ENCODE measurements at places on chromosomes 3 and 15.

DNA sequence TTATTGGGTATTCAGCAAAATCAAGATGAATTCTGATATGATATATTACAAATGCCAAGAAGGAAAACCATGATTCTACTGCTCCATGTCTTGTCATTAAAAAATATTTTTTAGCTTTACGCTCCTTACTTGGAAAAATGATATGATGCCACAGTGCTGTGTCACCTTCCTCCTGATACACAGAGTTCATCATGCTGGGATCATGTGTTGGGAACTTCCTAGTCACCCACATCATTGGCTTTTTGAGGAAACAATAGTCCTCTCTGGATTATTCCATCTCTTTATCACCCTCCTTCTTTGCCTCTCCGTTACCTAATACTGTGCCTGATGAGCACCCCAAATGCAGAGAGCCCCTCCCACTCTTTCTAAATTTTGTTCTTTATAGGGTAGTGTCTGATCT is 94.3 kb upstream of the PFN2 start:
- DNase-seq: no peak

- DNase-seq: no peak
Observed at GRCh38 chr3:29802057-29802456, 521.2 kb downstream of the RBMS3 start.

GRCh38 chr3:184814214-184814613 is 2.2 kb downstream of the VPS8 start:
- no peak for DNase-seq

GRCh38 chr15:47856071-47856470 is 138.8 kb downstream of the SEMA6D start:
- DNase-seq: no peak

DNA sequence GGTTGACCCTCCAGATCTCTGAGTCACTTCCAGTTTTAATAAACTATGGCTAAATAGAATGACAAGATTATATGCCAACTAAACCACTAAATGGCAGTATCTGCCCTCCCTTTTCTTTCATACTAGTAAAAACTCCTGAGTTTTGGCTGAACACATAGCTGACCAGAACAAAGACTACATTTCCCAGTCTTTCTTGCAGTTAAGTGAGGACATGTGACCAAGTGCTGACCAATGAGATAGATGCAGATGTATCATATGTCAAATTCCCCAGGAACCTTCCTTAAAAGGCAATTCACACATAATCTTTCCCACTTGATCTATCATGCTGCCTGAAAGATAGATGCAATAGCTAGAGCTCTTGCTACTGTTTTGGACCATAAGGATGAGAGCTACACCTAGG is 191.3 kb downstream of the SHOX2 start:
- DNase-seq: no peak

DNA sequence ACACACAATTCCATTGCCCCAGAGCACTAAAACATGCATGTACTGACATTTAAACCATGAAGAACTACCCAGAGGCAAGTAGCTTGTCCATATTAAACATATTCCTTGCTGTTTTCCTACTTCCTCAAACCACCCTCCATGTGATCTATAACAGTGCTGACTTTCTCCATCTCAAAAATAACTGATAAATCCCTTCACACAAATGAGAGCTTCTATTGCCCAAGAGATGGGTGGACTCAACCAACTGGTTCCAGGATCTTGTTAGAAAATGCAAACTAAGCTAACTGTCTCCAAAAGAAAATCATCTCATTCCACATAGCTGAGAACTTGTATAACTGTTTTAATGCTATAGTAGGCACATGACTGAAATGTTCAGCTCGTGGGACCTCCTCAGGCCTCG is 29.6 kb downstream of the DCLK3 start:
- DNase-seq: no peak

DNA sequence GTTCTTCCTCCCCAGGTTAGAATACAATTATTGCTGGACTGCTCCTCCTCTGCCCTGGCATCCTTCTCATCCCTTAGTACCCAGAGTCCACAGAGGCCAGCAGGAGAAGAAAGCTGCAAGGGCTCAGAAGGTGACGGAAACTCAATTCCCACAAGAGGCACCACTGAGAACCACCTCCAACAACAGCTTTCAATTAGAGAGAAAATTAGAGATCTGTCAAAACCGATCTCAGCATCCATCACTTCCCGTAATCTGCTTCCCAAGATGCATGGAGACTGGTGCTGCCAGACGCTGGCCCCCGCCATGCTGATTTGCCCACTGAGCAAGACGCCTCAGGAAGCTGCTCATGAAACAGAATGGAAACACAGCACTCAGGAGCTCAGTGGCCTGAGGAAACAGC is 135.0 kb upstream of the PRICKLE2 start:
- no peak for DNase-seq

DNA sequence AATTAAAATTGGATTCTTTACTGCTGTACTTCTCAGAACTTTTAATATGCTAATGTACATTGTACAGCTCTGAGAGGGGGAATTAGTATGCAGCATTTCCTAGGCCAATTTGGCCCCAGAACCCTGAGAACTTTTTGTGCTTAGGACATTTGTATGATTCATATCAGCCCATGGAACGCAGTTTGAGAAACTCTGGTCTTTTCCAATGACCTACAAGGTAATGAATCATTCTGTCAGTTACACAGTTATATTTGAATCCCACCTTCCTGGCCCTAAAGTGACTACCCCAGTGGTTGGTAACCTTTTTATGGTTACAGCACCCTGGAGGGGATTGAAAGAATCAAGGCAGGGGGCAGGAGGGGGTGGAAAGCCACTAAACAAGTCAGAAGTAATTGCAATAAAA is 25.6 kb upstream of the KBTBD12 start:
- no peak for DNase-seq

DNA sequence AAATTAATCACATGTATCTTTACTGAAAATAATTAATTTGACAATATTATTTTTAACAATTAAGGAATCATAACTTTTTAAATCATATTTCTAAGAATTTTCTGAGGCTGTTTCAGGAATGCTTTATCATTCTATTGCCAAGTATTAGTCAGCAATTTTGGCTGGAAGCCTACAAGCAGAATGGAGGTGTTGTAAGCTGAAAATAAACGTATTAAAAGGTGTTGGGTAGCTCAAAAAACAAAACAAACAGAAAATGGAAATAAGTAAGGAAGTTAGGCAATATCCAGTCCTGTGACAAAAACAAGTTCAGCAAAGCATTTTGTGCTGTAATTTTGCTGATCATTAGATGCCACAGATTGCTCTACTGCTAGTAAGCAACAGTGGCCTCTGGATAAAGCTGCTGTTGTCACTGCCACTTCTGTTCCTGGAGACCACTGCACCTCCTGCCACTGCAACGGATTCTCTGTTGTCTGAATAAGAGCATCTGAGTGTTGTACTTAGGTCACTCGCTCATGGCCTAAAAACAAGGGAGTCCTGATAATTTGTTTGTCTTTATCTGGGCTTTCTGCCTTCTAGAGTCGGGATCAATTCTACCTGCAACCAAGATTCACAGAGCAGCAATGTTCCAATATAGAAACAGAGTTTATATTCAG is 63.5 kb upstream of the SLITRK3 start:
- DNase-seq: no peak

DNA sequence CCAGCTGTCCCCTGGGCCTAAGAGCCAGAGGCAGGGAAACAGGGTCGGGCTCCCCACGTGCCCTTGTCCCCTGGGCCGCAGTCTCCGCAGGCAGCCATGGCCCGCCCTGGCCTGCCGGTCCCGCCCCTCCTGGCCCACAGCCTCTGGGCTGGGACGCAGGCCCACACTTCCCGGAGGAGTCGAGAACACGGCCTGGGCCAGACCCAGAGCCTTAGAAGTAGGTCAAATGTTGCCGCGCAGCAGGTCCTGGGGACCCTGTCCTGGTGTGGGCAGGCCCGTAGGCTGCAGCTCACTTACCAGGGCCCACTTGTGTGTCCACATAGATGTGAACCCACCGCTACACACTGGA is 4.3 kb upstream of the MYL3 start:
- peak; percentile 24 for DNase-seq

GRCh38 chr3:155791190-155791589 is 14.9 kb downstream of the C3orf33 start:
- no peak for DNase-seq

- no peak for DNase-seq
Observed at GRCh38 chr3:114597012-114597411, 303.2 kb downstream of the TIGIT start.

GRCh38 chr3:142645236-142645793 is 49.1 kb downstream of the PLS1 start:
- DNase-seq: no peak

- peak; percentile 38 for DNase-seq
Observed at GRCh38 chr15:100891307-100892012, 11.8 kb downstream of the ALDH1A3 start.

GRCh38 chr3:101807888-101808287 is 28.9 kb downstream of the NXPE3 start:
- no peak for DNase-seq

DNA sequence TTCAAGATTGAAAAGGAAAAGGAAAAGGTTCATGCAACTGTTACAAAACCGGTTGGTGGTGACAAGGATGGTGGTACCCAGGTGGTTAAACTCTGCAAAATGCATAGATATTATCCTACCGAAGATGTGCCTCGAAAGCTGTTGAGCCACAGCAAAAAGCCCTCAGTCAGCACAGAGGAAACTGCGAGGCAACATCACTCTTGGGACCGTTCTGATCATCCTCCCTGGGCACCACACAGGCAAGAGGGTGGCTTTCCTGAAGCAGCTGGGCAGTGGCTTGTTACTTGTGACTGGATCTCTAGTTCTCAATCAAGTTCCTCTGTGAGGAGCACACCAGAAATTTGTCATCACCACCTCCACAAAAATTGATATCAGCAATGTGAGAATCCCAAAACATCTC is 86.9 kb downstream of the PLCH1 start:
- DNase-seq: no peak
